Hematopoietic multipotent progenitor cell treated with erythropoietin and hydrocortisone succinate and interleukin-3 and kit ligand, for 4 days (in vitro differentiated cells): ENCODE measurements at places on chromosomes 4 and X.

GRCh38 chr4:142567199-142567598, 278.9 kb downstream of the INPP4B start:
- peak; percentile 83 for DNase-seq

- no peak for DNase-seq
These were observed 9.1 kb downstream of the CXCR3 start for GRCh38 chrX:71609095-71609750.

- DNase-seq: peak; percentile 54
These were observed 1.5 kb upstream of the DDX3X start for GRCh38 chrX:41332408-41333002.

- no peak for DNase-seq
These were observed 50.0 kb upstream of the FAM9C start for GRCh38 chrX:13094374-13094773.

GRCh38 chr4:106796876-106797275, 239.2 kb downstream of the DKK2 start:
- DNase-seq: no peak

- no peak for DNase-seq
These were observed 112.6 kb downstream of the ATP10D start for GRCh38 chr4:47597696-47598095.
